ENCODE measurements at places on chromosomes 1 and 21.

DNA sequence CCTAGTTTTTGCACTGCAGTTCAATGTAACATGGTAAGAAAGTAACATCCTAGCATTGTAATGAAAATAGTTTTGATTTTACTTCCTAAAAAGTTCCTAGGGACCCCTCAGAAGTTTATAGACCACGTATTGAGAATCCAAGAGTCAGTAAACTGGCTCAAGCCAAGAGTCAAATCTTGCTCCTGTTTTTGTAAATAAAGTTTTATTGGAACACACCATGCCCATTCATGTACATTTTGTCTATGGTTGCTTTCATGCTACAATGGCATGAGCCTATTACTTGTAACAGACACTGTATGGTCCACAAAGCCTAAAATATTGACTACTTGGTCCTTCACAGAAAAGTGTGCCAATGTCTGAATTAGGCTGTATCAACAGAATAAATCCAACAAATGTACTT is 301.0 kb downstream of the LMO4 start:
- no peak for DNase-seq

DNA sequence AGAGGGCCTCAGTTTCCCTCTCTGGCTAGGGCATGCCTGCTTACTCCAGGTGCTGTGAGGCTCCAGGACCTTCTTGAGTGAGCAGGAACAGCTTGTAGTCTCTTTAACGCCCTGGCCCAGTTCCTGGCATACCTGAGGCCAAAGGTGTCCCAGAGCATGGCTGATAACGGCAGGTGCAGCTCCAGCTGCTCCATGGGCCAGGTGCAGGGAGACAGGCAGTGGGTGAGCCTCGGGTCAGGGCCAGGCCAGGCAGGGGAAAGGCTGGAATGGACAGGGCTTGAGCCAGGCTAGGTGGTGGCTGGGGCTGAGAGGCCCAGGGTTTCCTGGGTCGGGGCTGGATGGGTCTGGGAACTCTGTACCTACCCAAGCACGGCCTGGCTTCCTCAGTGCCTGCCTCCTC is 18.3 kb downstream of the EDN2 start:
- no peak for DNase-seq

- DNase-seq = no peak
Measured at GRCh38 chr1:195580988-195581387, 1027.3 kb downstream of the KCNT2 start.

GRCh38 chr1:1373815-1374588 is 1.0 kb downstream of the AURKAIP1 start:
- DNase-seq = no peak

DNA sequence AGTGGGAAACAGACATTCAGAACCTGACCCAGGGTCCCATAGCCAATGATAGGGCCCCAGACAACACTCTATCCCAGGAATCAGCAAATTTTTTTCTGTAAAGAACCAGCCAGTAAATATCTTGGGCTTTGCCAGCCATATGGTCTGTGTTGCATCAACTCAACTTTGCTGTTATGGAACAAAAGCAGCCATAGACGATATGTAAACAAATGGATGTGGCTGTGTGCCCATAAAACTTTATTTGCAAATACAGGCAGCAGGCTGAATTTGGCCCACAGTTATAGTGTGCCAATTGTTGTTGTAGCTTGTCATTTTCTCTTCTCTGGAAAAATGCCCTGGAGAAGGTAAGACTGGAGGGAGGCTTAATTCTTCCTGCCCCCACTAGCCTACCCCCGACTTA is 431.1 kb upstream of the VAMP3 start:
- no peak for DNase-seq

DNA sequence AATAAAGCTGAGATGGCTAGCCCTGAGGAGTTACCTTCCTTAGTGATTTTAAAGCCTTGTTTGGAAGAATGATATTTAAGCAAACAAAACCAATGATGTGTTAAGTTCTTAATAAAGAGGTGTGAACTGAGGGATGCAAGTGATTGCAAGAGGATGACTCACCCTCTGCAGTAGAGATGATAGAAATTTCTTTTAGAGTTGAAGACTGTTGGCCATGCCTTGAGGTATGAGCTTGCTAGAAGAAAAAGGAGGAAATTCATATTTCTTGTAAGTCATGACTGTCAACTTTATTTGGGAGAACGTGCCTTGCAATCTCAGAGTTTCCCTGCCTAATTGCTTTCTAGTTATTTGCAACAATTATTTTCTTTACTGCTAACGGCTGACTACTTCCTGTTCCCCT is 94.7 kb downstream of the PLA2G4A start:
- DNase-seq = no peak

DNA sequence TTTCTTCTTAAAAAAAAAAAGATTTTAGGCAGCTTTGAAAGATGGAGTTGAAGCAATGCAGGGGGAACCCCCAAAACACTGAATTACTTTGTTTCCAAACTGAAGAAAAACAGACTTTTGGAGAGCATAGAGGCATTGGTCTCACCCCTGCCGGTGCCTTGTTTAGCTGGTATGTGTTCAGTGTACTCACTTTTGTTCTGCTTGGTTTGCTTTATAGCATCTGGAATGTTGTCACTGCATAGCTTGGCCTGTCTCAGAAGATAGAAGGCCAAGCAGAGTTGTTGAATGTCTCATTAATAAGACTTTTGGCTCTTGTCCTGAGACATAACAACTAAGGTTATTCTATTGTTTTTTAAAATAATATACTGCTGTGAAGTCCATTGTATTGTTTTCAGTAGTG is 6.9 kb downstream of the THRAP3 start:
- DNase-seq = no peak

GRCh38 chr1:168170564-168171508 is 7.9 kb upstream of the TIPRL start:
- DNase-seq = no peak

GRCh38 chr1:29487291-29487690 is 251.0 kb downstream of the PTPRU start:
- DNase-seq = no peak

DNA sequence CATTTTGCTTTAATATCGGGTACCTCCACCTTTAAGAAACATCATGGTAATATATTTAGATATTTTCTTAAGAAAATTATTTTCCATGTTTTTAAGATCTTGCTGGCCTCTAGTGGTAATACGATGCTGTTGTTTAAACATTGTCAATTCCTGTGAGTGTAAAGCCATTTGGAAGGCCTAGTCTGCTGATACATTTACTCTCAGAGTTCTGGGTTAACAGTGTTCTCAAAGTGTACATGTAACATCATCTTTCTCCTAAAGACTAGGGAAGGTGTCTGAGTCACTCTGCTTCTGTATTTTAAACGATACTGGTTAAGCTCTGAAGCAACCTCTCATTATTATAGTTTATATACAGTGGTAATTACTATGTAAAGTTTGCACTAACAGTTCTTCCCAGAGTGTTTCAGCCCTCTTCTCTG is 189.1 kb downstream of the RASAL2 start:
- no peak for DNase-seq

GRCh38 chr21:29829564-29830275 is 110.1 kb downstream of the GRIK1 start:
- no peak for DNase-seq
